Activated T-helper 2 cell treated with anti-CD3 and anti-CD28 coated beads, Interferon-gamma antibody, Interleukin-2, Interleukin-4, amounts not matched to agents 10 μg/mL and 5 μg/mL and 100 μg/mL, durations not matched to agents 14 hours and 24 hours and 36 hours (primary cell): ENCODE measurements at places on chromosomes 5 and 9. TPM values are rescaled to one million over a fixed set of nuclear protein-coding genes. Genes with fewer than 3 reads are reported as not detected.

DNA sequence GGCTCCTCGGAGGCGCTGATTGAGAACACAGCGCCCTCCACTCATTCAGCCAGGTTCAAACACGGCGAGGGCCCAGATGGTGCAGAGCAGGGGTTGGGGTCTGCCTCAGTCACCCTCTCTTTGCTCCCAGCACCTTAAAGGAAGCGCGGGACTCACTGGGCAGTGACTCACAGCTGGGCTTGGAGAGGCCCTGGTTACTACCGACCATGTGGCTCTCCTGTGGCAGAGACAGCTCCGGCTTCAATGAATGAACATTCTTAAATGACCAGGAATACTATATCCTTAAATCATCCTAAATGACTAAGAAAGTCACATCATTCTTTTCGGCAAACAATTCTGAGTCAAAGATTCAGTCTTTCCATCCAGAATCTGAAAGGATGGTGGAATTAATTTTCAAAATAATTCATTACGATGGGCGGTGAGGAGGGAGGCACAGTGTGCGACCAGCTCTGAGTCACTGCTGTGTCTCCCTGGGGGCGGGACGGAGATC is 1.6 kb upstream of the INPP5E start:
- H3K27ac ChIP-seq: no peak overlapping the region
- no peak for DNase-seq
- peaks cover 16% of the 10 kb centered on the region for H3K4me1 ChIP-seq
- no peak overlapping the region for H3K4me3 ChIP-seq
- no peaks in the 10 kb centered on the region for H3K27me3 ChIP-seq

- no peaks in the 10 kb centered on the region for H3K27me3 ChIP-seq
- DNase-seq: no peak
- peak overlapping the region; percentile 97 for H3K27ac ChIP-seq
- peak overlapping the region; percentile 72 for H3K4me3 ChIP-seq
- peaks cover 42% of the 10 kb centered on the region for H3K4me1 ChIP-seq
Measured at GRCh38 chr5:100852988-100853449, 50.1 kb downstream of the ST8SIA4 start.

DNA sequence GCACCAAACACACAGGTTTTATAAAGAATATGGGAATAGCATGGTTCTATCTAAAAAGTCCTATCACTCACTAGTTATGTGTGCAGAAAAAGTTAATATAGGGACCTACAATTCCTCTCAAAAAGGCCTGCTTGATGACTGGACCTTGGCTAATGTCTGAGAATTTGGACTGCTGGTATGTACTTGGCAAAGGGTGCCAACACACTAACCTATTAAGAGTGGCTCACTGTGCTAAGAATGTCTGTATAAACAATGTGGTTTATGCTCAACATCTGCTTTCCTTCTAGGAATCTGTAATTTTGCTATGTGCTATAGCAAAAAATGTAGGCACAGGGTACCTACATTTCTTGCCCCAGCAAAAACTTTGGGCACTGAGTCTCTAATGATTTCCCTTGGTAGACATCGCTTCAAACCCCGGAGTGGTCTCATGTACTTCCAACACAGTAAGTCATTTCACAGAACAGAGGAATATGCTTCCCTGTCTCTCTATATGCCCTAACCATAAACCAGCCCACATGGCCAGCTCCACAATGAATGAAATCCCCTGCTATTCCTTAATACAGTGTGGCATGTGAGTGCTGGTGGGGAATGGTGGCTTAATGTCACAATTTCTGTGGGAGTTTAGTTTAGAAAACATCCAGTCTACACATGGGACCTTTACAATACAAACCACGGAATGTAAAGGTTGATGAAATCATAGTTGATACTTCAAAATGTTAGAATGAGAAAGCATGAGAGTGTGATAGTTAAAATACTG is 101.7 kb downstream of the UBAP2 start:
- no peak overlapping the region for H3K27ac ChIP-seq
- H3K4me1 ChIP-seq: no peaks in the 10 kb centered on the region
- no peaks in the 10 kb centered on the region for H3K27me3 ChIP-seq
- peaks cover 66% of the 10 kb centered on the region for H3K36me3 ChIP-seq
- no peak for DNase-seq

DNA sequence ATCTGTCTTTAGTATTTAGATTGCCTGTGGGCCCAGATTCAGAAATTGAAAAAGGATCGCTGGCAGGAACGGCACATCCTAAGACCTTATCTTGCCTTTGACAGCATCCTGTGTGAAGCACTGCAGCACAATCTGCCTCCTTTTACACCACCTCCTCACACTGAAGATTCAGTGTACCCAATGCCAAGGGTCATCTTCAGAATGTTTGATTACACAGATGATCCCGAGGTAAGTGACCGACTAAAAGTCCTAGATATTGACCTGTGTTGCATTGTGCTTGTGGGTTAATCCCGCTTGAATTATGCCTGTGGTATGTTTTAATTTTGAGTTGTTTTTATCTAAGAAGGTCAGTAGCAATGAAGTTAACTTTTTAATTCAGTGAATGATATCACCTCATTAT is 14.4 kb downstream of the NCBP1 start:
- no peak overlapping the region for H3K4me3 ChIP-seq
- H3K4me1 ChIP-seq: peaks cover 11% of the 10 kb centered on the region
- DNase-seq: no peak
- H3K27ac ChIP-seq: no peak overlapping the region
- H3K36me3 ChIP-seq: peaks cover 64% of the 10 kb centered on the region

DNA sequence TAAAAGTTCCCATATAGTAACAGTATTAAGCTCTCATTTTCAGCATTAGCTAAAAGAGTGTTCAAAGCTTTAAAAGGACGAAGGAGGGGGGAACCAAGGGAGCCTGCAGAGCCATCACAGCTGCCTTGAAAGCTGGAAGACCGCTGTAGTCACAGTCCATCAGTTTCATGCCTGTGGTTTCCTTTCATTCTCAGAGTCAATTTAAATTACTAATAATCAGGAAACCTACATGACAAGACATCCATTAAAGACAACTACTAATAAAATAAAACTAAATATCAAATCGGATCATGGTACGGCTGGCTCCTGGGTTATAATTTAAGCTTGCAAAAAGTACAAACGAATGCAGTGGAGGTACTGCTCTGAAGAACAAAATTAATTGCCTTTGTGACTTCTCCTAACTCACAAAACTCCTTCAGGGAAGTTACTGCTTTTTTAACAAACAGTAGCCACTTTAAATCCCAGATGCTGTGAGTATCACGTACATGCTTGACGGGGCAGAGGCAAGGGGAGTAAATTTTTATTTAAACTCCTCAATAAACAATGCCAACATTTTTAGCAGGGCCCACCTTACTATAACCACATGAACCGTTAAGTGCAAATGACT is 213.5 kb downstream of the DENND1A start:
- no peaks in the 10 kb centered on the region for H3K36me3 ChIP-seq
- no peaks in the 10 kb centered on the region for H3K4me1 ChIP-seq
- H3K27me3 ChIP-seq: no peaks in the 10 kb centered on the region
- no peak overlapping the region for H3K4me3 ChIP-seq

DNA sequence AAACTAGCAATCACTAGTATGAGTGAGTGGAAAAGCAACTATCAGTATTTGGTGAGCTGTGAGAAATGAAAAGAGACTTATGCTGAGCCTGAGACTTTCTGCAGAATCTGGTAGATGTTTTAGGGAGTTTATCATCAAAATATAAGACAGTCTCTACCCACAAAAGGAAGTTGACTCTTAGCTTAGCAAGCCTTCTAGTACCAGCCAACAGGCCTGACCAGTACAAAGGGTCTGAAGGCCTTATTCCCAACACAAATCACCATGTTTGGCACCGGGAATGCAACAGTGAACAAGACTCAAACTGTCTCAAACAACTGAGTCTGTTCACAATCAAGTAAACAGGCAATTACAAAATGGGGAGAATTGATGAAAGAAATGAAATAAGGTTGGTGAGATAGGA is 244.4 kb downstream of the CWC27 start:
- H3K36me3 ChIP-seq: peaks cover 3% of the 10 kb centered on the region
- H3K4me1 ChIP-seq: peaks cover 15% of the 10 kb centered on the region
- H3K4me3 ChIP-seq: no peak overlapping the region
- no peak overlapping the region for H3K27ac ChIP-seq

GRCh38 chr9:111030492-111030891 is 7.8 kb downstream of the LPAR1 start:
- H3K4me3 ChIP-seq: no peak overlapping the region
- H3K4me1 ChIP-seq: peaks cover 7% of the 10 kb centered on the region
- peaks cover 13% of the 10 kb centered on the region for H3K27me3 ChIP-seq
- no peak for DNase-seq
- no peak overlapping the region for H3K27ac ChIP-seq
- no peaks in the 10 kb centered on the region for H3K36me3 ChIP-seq

GRCh38 chr9:127194881-127195713 is 69.5 kb upstream of the GARNL3 start:
- no peaks in the 10 kb centered on the region for H3K36me3 ChIP-seq
- DNase-seq: no peak
- no peak overlapping the region for H3K4me3 ChIP-seq
- peaks cover 21% of the 10 kb centered on the region for H3K27me3 ChIP-seq

GRCh38 chr9:127177665-127178265 is 55.3 kb upstream of the ANGPTL2 start:
- no peak overlapping the region for H3K27ac ChIP-seq
- DNase-seq: no peak
- H3K36me3 ChIP-seq: no peaks in the 10 kb centered on the region

- H3K27me3 ChIP-seq: no peaks in the 10 kb centered on the region
- H3K4me1 ChIP-seq: peaks cover 68% of the 10 kb centered on the region
- H3K4me3 ChIP-seq: peak overlapping the region; percentile 74
- H3K36me3 ChIP-seq: peaks cover 9% of the 10 kb centered on the region
Measured at GRCh38 chr5:76547242-76547890, 75.8 kb downstream of the F2RL2 start.

- peak overlapping the region; percentile 78 for H3K27ac ChIP-seq
- H3K36me3 ChIP-seq: peaks cover 5% of the 10 kb centered on the region
- DNase-seq: peak; percentile 39
- H3K4me3 ChIP-seq: peak overlapping the region; percentile 5
- peaks cover 45% of the 10 kb centered on the region for H3K4me1 ChIP-seq
Measured at GRCh38 chr5:16626696-16627264, 10.0 kb upstream of the RETREG1 start.

DNA sequence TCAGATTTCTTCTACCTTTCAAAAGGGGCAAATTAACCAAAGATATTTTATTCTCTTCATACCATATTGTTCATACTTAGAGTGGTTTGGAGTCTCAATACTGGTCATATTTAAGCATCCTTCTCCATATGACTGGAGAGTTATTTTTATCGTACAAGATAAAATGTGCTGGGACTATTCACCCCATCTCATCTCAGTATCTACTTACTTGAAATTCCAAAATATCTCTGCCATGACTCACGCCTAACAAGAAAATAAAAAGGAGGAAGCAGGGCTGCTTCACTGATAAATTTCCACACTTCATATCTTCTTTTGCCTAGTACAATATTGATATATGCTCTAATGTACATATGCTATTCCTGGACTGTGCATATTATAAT is 277.9 kb upstream of the CDH9 start:
- DNase-seq: no peak
- no peaks in the 10 kb centered on the region for H3K36me3 ChIP-seq
- H3K27me3 ChIP-seq: no peaks in the 10 kb centered on the region

DNA sequence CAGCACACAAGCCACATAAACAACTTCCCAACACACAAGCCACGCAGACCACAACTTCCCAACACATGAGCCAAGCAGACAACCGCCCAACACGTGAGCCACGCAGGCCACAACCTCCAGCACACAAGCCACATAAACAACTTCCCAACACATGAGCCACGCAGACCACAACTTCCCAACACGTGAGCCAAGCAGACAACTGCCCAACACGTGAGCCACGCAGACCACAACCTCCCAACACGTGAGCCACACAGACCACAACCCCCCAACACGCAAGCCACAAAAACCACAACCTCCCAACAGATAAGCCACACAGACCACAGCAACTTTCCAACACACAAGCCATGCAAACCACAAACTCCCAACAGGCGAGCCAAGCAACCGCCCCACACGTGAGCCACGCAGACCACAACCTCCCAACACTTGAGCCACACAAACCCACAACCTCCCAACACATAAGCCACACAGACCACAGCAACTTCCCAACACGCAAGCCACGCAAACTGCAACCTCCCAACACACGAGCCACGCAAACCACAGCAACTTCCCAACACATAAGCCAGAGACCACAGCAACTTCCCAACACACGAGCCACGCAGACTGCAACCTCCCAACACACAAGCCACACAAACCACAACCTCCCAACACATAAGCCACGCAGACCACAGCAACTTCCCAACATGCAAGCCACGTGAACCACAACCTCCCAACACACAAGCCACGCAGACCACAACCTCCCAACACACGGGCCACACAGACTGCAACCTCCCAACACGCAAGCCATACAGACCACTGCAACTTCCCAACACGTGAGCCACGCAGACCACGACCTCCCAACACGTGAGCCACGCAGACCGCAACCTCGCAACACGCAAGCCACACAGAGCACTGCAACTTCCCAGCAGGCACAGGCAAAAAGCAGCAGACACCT is 10.1 kb downstream of the BRD9 start:
- peaks cover 14% of the 10 kb centered on the region for H3K4me1 ChIP-seq
- H3K27me3 ChIP-seq: no peaks in the 10 kb centered on the region
- no peak overlapping the region for H3K4me3 ChIP-seq
- H3K27ac ChIP-seq: peak overlapping the region; percentile 85

- H3K27ac ChIP-seq: no peak overlapping the region
- H3K4me1 ChIP-seq: no peaks in the 10 kb centered on the region
- H3K4me3 ChIP-seq: no peak overlapping the region
- no peak for DNase-seq
- H3K27me3 ChIP-seq: no peaks in the 10 kb centered on the region
Measured at GRCh38 chr9:81564632-81565031, 124.7 kb downstream of the TLE1 start.

DNA sequence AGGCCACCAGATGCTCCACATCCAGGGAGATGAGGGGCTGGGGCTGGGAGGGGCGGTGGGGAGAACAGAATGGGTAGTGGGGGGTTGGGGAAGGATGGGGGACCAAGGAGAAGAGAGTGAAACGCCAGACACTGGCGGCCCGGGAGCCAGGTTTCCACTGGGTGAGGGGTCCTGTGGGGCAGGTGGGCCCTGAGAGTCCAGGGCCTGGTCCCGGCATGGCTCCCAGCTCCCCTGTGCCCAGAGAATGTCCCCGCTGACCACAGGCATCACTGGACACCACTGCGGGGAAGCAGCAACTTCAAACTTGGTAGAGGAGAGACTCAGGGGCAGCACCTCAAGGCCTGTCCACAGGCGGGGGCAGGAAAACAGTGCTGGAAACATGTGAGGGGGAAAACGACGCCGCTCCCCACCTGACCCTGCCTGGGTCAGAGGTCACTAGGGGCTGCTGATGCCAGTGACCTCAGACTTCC is 13.2 kb downstream of the NINJ1 start:
- H3K36me3 ChIP-seq: peaks cover 61% of the 10 kb centered on the region
- H3K27me3 ChIP-seq: no peaks in the 10 kb centered on the region
- H3K4me1 ChIP-seq: peaks cover 15% of the 10 kb centered on the region
- H3K27ac ChIP-seq: no peak overlapping the region
- no peak for DNase-seq
- no peak overlapping the region for H3K4me3 ChIP-seq

Gene GPR150
- 0.11 and 0.14 TPM in 2 replicates for total RNA-seq

Gene GABRA1
- total RNA-seq: not detected in 2 replicates

Gene BICD2
- 22.8 and 23.6 TPM in 2 replicates for total RNA-seq

Gene ANKRA2
- 18.7 and 19.6 TPM in 2 replicates for total RNA-seq

Gene SPINK4
- not detected in 2 replicates for total RNA-seq

Gene EXOSC3
- 85.8 and 86.3 TPM in 2 replicates for total RNA-seq

Gene FCN1
- total RNA-seq: not detected in 2 replicates
